EH (cell line): ENCODE measurements at places on chromosomes 2 and 18.

GRCh38 chr18:10518595-10519255 is 7.1 kb upstream of the NAPG start:
- peak; percentile 67 for DNase-seq

GRCh38 chr2:223169830-223170605 is 118.0 kb downstream of the KCNE4 start:
- DNase-seq = no peak

DNA sequence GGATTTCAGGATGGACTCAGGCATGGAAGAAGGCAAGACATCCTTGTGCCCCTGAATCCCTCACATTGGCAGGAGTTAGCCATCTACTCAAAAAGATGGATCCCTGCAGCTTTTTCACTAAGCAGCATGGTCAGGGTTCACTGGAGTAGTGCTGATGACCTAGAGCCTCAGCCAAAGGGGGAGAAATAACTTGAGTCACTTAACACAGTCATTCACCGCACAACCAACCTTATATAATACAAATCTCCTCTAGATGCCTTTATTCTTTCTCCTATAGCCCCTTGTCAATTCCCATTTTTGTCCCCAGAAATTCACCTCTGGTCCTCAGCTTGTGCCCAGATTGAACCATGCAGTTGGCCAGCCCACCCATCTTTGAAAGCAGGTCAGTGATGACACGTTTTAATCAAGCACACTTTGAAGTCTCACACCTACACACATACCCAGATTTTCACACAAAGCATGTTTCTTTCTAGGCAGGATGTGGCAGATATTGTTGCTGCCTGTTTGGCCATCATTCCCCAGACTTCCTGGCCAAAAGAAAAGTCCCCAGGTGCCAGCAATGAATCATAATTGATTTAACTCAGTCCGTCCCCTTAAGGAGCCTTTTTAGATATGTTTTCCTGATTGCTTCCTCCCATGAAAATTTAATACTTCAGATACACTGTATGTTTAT is 84.2 kb downstream of the LBH start:
- no peak for DNase-seq

GRCh38 chr2:42040643-42041278 is 7.1 kb upstream of the PKDCC start:
- DNase-seq = no peak

DNA sequence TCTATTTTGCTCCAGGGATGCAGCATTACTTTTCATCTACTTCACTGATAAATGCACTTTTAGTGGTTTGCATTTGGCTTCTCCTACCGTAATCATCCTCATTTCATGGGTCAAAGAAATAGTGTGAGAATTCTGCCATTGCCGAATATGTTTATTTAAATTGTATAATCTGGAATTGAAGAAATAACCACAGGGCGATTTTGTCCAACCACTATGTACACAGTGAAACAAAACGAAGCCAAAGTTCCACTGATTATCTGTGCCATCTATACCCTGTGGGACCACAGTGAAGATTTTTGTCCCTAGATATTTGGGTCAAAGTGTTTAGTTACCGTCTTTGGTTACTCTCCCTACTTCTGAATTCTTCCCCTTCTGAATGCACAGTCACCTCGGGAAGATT is 888.6 kb upstream of the NRXN1 start:
- no peak for DNase-seq

GRCh38 chr2:227846831-227847230 is 24.6 kb upstream of the DAW1 start:
- DNase-seq = no peak
